Stimulated activated CD4-positive, alpha-beta T cell treated with anti-CD3 and anti-CD28 coated beads, Interleukin-1b, Interleukin-23, amount 100 ng/mL, for 4 hours (primary cell): ENCODE measurements at places on chromosomes 1 and 21.

DNA sequence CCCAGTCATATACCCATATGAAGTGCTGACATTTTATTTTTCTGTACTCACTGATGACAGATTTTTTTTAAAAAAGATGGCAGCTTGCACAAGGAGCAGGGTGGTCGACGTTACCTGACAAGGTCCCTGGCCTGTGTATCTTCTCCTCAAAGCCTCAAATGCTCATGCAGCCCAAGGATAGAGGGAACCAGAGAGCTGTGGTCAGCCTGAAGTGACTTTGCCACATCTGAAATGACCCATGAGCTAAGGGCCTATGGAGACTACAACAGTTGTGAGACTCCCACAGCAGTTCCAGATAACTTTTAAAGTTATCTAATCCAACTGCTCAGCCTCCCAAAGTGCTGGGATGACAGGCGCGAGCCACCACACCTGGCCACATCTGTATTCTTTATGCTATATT, 131.1 kb downstream of the GLUL start:
- DNase-seq: no peak

GRCh38 chr1:212010004-212010403, 25.4 kb downstream of the INTS7 start:
- no peak for DNase-seq

GRCh38 chr1:117054068-117054467, 6.1 kb upstream of the TTF2 start:
- DNase-seq: no peak

GRCh38 chr1:68918563-68918962, 421.7 kb upstream of the DEPDC1 start:
- DNase-seq: no peak

DNA sequence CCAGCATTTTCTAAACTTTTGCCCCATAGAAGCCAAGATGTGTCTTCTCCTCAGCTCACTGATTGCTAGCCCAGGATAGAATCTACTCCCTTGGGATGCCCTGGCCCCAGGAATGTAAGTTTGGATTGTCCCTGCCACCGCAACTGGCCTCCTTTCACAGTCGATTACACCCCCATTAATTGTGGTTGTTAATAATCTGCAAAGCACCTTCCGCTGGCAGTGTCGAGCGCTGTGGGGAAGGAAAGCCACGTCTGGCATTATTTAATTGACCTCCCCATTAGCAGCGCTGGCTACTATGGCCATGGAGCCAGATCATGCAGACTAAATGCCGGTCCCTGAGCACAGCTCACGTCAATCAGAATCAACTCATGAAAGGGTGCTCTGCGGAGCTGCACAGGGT, 597.3 kb upstream of the PLXNA2 start:
- no peak for DNase-seq

GRCh38 chr1:178046591-178047270, 47.2 kb upstream of the RASAL2 start:
- no peak for DNase-seq

DNA sequence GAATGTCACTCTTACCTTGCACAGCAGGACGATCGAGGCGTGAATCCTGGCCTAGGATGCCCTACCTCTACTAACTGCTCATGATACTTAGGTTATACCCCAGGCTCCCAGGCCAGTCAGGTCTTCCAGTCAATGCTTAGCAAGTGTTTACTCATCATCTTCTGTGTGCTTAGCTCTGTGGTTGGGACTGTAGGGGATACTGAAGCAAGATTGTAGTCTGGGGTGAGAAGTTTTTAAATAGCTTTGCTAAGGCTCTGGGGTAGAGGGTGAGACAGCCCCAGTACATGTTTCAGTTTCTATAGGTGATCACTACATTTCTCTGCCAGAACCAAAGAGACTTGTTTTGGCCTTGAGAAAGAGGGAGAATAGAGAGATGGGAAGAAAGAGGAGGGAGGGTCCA, 250.8 kb upstream of the KIAA0040 start:
- no peak for DNase-seq

GRCh38 chr1:81330521-81330920, 470.2 kb upstream of the ADGRL2 start:
- DNase-seq: no peak
